Erythroblast (primary cell): ENCODE measurements at places on chromosomes 16 and 17.

GRCh38 chr17:38733982-38734973 lies 4.1 kb downstream of the CISD3 start:
- DNase-seq: no peak

- DNase-seq: no peak
These were observed 216.7 kb downstream of the SHISA9 start for GRCh38 chr16:13118091-13118490.

GRCh38 chr17:796609-797008 lies 14.5 kb downstream of the MRM3 start:
- no peak for DNase-seq

DNA sequence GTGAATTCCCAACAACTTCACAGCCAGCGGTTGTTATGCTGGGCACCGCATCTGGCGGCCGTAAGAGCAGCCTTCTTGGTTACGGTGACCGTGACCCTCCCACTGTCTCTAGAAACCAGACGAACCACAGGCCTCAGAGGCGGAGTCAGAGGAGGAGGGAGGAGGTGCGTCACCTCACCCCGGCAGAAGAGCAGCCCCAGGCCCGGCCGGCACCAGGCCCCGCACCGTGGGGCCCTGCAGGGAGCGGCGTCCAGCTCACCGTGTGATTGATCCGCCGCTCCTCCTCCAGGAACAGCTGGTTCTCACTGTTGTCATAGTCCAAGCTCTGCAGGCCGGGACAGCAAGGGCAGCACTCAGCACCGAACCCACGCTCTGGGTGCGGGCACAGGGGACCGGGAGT lies 13.7 kb downstream of the CLCN7 start:
- DNase-seq: no peak

DNA sequence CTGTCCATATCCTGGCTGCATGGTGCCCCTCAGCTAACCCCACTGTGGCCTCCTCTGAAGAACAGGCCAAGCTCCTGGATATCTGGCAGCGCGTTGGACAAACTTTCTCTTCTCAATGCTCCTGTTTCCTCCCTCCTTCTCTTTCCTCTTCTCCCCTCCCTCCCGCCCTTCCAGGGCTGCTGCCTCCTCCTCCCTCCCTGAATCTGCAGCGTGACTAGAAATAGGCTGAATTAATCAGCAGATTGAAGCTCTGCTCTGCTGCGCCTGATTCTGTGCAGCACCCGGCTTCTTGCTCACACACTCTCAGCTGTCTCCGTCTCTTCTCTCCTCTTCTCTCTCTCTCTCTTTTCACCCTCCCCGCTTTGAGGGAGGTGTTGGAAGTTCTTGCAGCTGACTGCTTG lies 19.8 kb downstream of the TMEM94 start:
- no peak for DNase-seq

DNA sequence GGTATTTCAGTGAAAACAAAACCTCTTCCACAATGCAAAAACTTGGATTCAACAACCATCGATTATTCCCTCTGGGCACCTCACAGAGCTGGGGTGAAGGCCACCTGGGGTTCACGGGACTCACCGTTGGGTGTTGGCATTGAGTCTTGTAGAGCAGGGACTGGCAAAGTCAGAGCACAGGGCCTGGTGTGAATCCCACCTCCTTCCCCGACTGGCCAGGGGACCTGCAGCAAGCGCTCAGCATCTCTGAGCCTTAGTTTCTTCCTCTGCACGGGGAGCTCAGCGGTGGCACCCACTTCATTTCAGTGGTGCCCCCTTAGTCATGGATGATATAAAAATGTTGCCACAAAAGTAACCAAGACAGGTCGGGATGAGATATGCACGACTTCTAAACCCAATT lies 100.4 kb downstream of the METRNL start:
- DNase-seq: no peak

- DNase-seq: no peak
These were observed 31.6 kb upstream of the FAAP100 start for GRCh38 chr17:81583589-81584342.
